ENCODE measurements at places on chromosomes 11 and 22. TPM values are rescaled to one million over a fixed set of nuclear protein-coding genes. Genes with fewer than 3 reads are reported as not detected.
A peak's percentile ranks its signal among the peaks of the same experiment; 100 is the strongest.

MPEG1 gene
- total RNA-seq, result 18.4 TPM

DNA sequence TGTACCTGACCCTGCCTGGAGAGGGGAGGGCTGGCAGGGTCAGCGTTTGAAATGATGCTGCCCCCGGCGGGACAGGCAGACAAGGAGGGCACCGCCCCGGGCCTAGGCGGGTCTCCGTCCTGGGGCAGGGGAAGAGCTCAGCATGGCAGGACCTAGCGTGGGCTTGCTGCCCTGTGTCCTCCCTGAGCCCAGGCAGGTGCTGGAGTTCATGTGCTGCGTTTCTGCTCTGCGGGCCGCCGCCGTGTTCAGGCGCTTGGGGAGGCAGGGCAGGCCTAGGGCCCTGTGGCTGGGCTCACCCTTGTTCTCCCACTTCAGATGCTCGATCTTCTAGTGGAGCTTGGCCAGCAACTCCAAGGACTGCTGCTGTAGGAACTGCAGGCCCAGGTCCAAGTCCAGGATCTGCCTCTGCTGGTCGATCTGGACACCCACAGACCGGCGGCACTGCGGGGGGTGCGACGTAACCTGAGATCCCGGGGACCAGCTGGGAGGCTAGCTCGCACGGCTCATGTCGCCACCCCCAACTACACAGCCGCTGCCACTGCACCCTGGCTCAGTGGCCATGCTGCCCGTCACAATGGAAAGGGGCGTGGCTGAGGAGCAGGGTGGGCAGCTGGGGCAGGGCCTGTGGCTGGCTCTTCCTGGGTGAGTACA lies 84.4 kb downstream of the MED15 start:
- no peaks in the 10 kb centered on the region for H3K27me3 ChIP-seq
- H3K27ac ChIP-seq, result no peak overlapping the region
- no peaks in the 10 kb centered on the region for H3K4me1 ChIP-seq
- DNase-seq, result peak; percentile 36
- H3K4me3 ChIP-seq, result no peak overlapping the region

DNA sequence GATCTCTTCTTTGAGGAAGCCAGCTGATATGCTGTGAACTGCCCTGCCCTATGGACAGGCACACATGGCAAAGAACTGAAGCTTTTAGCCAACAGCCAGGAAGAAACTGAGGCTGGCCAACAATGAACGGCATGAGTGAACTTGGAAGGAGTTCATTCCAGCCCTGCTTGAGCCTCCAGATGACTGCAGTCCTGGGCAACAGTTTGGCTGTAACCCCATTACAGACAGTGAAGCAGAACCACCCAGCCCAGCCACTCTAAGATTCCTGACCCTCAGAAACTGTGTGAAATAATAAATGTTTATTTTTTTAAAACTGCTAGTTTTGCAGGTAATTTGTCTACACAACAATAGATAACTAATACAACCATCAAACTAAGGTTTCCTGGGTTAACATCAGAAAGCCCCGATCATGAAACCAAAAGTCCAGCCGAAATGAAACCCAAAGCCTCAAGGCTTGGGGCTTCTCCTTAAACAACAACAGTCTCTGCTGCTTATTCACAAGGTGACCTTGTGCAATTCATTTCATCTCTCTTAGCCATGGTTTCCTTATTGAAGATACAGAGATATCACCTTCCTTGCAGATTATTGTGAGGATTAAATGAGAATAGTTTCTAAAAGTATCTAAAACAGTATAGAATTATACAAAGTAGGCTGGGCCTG lies 31.4 kb downstream of the PAK1 start:
- H3K27ac ChIP-seq, result no peak overlapping the region
- H3K4me1 ChIP-seq, result peaks cover 15% of the 10 kb centered on the region
- H3K27me3 ChIP-seq, result no peaks in the 10 kb centered on the region
- H3K36me3 ChIP-seq, result no peaks in the 10 kb centered on the region
- DNase-seq, result no peak

- no peak overlapping the region for H3K27ac ChIP-seq
- no peaks in the 10 kb centered on the region for H3K27me3 ChIP-seq
- peaks cover 8% of the 10 kb centered on the region for H3K4me1 ChIP-seq
- H3K4me3 ChIP-seq, result no peak overlapping the region
Measured at GRCh38 chr11:110272919-110273318, 23.5 kb downstream of the RDX start.

DNA sequence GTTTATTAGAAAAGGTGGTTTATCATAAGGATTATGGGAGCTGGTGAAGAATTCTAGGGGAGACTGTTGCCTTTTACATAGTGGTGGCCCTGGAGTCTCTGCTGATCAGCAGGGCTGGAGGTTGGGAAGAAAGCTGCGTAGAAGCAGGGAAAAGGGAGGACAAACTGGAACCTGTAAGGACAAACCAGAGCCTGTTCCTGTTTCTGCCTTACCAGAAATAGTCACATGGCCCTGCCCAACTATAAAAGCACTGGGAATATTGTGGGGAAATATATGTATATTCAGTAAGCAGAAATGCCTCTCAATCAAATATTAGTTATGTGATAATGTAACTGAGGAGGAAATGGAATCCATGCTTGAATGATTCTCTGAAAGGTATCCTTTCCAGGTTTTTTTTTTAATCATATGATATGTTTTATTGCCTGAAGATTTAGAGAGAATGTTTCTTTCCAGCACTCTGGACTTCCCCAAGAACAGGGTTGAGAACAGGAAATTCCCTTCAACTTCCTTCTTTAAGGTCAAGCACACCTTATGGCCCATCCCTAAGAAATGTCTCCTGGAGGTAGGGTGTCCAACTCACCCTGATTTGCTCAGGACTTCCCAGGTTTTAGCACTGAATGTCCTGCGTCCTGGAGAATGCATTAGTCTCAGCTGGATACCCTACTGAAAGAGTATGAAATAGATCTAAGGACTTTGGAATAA lies 33.9 kb upstream of the SCUBE2 start:
- H3K36me3 ChIP-seq, result no peaks in the 10 kb centered on the region
- DNase-seq, result no peak
- no peak overlapping the region for H3K27ac ChIP-seq
- no peaks in the 10 kb centered on the region for H3K27me3 ChIP-seq

GPHA2 gene
- total RNA-seq, result not detected

DNA sequence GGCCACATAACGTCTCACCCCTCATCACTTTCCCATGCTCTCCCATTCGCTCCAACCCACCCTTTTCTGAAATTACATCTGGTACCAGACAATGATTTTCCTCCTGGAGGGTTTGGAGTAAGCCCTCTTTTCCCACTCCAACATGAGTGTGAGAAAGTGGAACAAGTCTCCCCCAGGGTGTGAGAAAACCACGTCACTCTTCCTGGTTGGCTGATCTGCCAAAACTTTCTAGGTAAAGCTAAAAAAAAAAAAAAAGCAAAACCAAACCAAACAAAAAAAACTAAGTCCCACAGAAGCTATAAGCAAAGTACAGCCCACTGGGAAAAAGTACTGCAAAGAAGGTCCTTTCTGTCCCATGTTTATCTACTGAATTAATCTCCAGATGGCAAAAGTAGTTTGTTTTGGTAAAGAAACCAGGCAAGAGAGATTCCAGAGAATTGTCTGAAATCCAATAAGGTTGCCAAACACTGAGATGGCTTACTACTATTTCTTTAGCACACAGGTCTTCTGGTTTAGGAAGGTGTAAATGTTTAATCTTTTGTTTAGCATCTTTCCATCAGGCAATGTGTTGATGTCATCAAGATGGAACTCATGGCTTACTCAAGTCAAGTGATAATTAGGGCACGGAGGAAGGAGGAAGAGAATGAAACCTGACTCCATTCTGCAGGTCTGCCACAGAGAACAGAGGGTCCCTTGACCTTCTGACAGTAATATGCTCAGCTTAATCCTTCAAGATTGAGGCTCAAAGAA lies 395.6 kb downstream of the LARGE1 start:
- H3K4me1 ChIP-seq, result peaks cover 8% of the 10 kb centered on the region
- H3K36me3 ChIP-seq, result no peaks in the 10 kb centered on the region
- H3K4me3 ChIP-seq, result no peak overlapping the region
- H3K27me3 ChIP-seq, result no peaks in the 10 kb centered on the region
- H3K27ac ChIP-seq, result no peak overlapping the region
- DNase-seq, result no peak

GRCh38 chr11:132126973-132127899 lies 756.8 kb downstream of the NTM start:
- peak overlapping the region; percentile 36 for H3K4me3 ChIP-seq
- no peaks in the 10 kb centered on the region for H3K27me3 ChIP-seq
- peak overlapping the region; percentile 7 for H3K27ac ChIP-seq
- DNase-seq, result peak; percentile 88
- H3K4me1 ChIP-seq, result no peaks in the 10 kb centered on the region
- H3K36me3 ChIP-seq, result no peaks in the 10 kb centered on the region

OR51B4 gene
- not detected for total RNA-seq

GRCh38 chr22:36478966-36479365 lies 2.5 kb downstream of the TXN2 start:
- H3K27me3 ChIP-seq, result no peaks in the 10 kb centered on the region
- peaks cover 38% of the 10 kb centered on the region for H3K4me1 ChIP-seq
- peaks cover 65% of the 10 kb centered on the region for H3K36me3 ChIP-seq
- no peak overlapping the region for H3K4me3 ChIP-seq
- H3K27ac ChIP-seq, result no peak overlapping the region

CYP2D6 gene
- total RNA-seq, result 19.8 TPM

GRCh38 chr11:134610116-134610910 lies 198.3 kb upstream of the B3GAT1 start:
- no peak overlapping the region for H3K4me3 ChIP-seq
- H3K4me1 ChIP-seq, result no peaks in the 10 kb centered on the region
- H3K27me3 ChIP-seq, result no peaks in the 10 kb centered on the region
- no peaks in the 10 kb centered on the region for H3K36me3 ChIP-seq
- no peak for DNase-seq
- H3K27ac ChIP-seq, result no peak overlapping the region

ELMOD1 gene
- not detected for total RNA-seq

- H3K4me1 ChIP-seq, result peaks cover 58% of the 10 kb centered on the region
- H3K27me3 ChIP-seq, result peaks cover 8% of the 10 kb centered on the region
Measured at GRCh38 chr11:69636512-69637197, 4.3 kb upstream of the CCND1 start.

DNA sequence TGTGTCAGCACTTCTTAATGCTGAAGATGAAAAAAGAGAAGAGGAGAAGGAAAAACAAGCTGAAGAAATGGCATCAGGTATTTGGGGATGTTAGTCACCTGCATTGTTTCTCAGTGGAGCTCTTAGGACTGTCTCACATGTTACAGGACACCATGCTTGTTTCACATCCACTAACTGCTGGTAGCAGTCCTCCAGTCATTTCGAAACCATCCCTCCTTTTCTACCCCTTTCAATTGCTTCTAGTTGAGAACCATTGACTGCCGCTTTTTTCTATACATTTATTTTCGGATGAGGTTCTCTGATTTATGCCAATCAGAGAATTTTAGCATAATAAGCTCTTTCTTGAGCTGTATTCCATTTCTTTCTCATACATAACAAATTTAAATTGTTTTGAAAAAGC lies 21.5 kb downstream of the BIRC2 start:
- H3K27ac ChIP-seq, result no peak overlapping the region
- peaks cover 11% of the 10 kb centered on the region for H3K4me1 ChIP-seq
- no peak for DNase-seq
- peaks cover 51% of the 10 kb centered on the region for H3K36me3 ChIP-seq
- H3K4me3 ChIP-seq, result no peak overlapping the region

GRAMD1B gene
- 28.0 TPM for total RNA-seq

- peak; percentile 51 for DNase-seq
- H3K27me3 ChIP-seq, result no peaks in the 10 kb centered on the region
- peak overlapping the region; percentile 97 for H3K4me3 ChIP-seq
Measured at GRCh38 chr11:76236092-76236999, 30.0 kb upstream of the WNT11 start.

SLC22A8 gene
- total RNA-seq, result not detected

DNA sequence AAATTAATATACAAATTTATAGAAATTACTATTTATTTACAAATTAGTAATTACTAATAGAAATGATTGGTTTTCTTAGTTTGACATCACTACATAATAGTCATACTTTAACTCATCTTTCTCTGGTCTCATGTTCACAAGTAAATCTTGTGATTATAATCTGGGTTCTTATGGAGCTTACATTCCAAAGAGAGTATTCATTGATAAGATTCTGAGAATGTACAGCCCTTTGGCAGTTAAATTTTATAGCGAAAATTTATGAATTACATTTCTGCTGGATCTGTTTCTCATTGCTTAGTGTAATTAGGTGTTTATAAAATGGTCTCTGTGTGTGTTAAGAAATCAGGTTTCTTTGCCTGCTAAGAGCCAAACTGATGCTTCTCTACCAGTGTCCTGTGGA lies 175.2 kb downstream of the TMEM135 start:
- no peak overlapping the region for H3K4me3 ChIP-seq
- DNase-seq, result no peak
- H3K4me1 ChIP-seq, result no peaks in the 10 kb centered on the region
- H3K36me3 ChIP-seq, result no peaks in the 10 kb centered on the region

INPP5J gene
- 34.4 TPM for total RNA-seq

- no peak overlapping the region for H3K27ac ChIP-seq
- no peaks in the 10 kb centered on the region for H3K36me3 ChIP-seq
- no peak overlapping the region for H3K4me3 ChIP-seq
- DNase-seq, result peak; percentile 68
Measured at GRCh38 chr11:115869780-115870431, 365.7 kb upstream of the CADM1 start.

PDE2A gene
- 3.5 TPM for total RNA-seq

GRCh38 chr11:12241401-12241800 lies 131.0 kb downstream of the MICAL2 start:
- peak overlapping the region; percentile 91 for H3K27ac ChIP-seq
- peaks cover 47% of the 10 kb centered on the region for H3K36me3 ChIP-seq
- peak; percentile 61 for DNase-seq
- H3K4me3 ChIP-seq, result no peak overlapping the region

GRCh38 chr11:124842305-124842704 lies 22.9 kb upstream of the ROBO3 start:
- no peak for DNase-seq
- H3K4me1 ChIP-seq, result peaks cover 39% of the 10 kb centered on the region
- no peak overlapping the region for H3K4me3 ChIP-seq
- H3K27me3 ChIP-seq, result peaks cover 18% of the 10 kb centered on the region
- no peaks in the 10 kb centered on the region for H3K36me3 ChIP-seq
- H3K27ac ChIP-seq, result no peak overlapping the region

- H3K4me1 ChIP-seq, result no peaks in the 10 kb centered on the region
- H3K4me3 ChIP-seq, result no peak overlapping the region
- H3K27me3 ChIP-seq, result no peaks in the 10 kb centered on the region
- H3K27ac ChIP-seq, result no peak overlapping the region
- no peaks in the 10 kb centered on the region for H3K36me3 ChIP-seq
- no peak for DNase-seq
Measured at GRCh38 chr11:77201991-77202841, 74.2 kb downstream of the MYO7A start.

TMA7B gene
- not detected for total RNA-seq

SAA4 gene
- total RNA-seq, result not detected

MRGPRX3 gene
- total RNA-seq, result not detected

MN1 gene
- 4.6 TPM for total RNA-seq

PANX2 gene
- not detected for total RNA-seq

HDHD5 gene
- total RNA-seq, result 36.2 TPM

DNA sequence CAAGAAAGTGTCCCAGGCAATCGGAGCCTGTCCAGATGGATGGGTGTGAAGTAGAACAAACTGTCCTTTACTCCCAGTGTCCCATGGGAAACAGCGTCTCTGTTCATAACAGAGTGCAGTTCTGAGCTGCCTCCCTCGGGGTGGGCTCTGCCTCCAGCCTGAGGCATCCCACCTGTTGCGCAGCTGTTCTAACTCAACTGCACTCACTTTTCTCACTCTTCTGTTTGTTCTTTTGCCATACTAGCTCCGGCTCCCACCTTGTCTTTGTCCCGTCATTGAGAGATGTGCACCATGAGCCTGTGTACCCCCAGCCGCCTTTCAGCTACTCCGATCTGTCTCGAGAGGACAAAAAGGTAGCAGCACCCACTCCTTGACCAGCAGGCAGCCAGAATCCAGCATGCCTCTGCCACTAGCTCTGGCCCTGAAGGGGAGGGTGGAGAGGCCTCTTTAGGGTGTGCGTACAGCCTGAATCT lies 20.7 kb upstream of the CDC42EP2 start:
- no peak overlapping the region for H3K4me3 ChIP-seq
- peaks cover 99% of the 10 kb centered on the region for H3K4me1 ChIP-seq
- peak; percentile 78 for DNase-seq
- H3K27ac ChIP-seq, result peak overlapping the region; percentile 90
- no peaks in the 10 kb centered on the region for H3K27me3 ChIP-seq

CABP4 gene
- total RNA-seq, result not detected

All from stomach (tissue), 19 donors.